ENCODE measurements at places on chromosomes 6 and 20. TPM values are rescaled to one million over a fixed set of nuclear protein-coding genes. Genes with fewer than 3 reads are reported as not detected.

TRIM15 gene
- not detected for total RNA-seq

PROKR2 gene
- total RNA-seq = not detected

KIF6 gene
- 0.11 TPM for total RNA-seq

LY6G6C gene
- total RNA-seq = 0.42 TPM

HLA-DRB5 gene
- total RNA-seq = not detected

SAYSD1 gene
- 5.4 TPM for total RNA-seq

RAET1L gene
- not detected for total RNA-seq

CRISP2 gene
- total RNA-seq = not detected

ECT2L gene
- total RNA-seq = not detected

GHRH gene
- total RNA-seq = not detected

PRRC2A gene
- 94.8 TPM for total RNA-seq

ADGRF5 gene
- total RNA-seq = not detected

EXOC2 gene
- total RNA-seq = 8.8 TPM

FOXQ1 gene
- 4.8 TPM for total RNA-seq

FERMT1 gene
- 16.7 TPM for total RNA-seq

SMLR1 gene
- total RNA-seq = not detected

HLA-DQB2 gene
- not detected for total RNA-seq

PPDPF gene
- 326 TPM for total RNA-seq

PYGB gene
- total RNA-seq = 188 TPM

NKX2-4 gene
- not detected for total RNA-seq

LAMA5 gene
- 500 TPM for total RNA-seq

PRDM13 gene
- 0.45 TPM for total RNA-seq

C6orf15 gene
- not detected for total RNA-seq

MKKS gene
- 19.8 TPM for total RNA-seq

C6orf58 gene
- total RNA-seq = not detected

ZFP57 gene
- not detected for total RNA-seq

MYMX gene
- not detected for total RNA-seq

OPN5 gene
- total RNA-seq = not detected

SENP6 gene
- 30.9 TPM for total RNA-seq

SULF2 gene
- total RNA-seq = 21.7 TPM

ZBP1 gene
- total RNA-seq = not detected

WFDC2 gene
- not detected for total RNA-seq

DXO gene
- 11.7 TPM for total RNA-seq

RSPO3 gene
- total RNA-seq = 97.7 TPM

CCN2 gene
- 82.6 TPM for total RNA-seq

PI16 gene
- not detected for total RNA-seq

TTLL9 gene
- not detected for total RNA-seq

RFX6 gene
- total RNA-seq = not detected

TRIM40 gene
- not detected for total RNA-seq

SLC35F1 gene
- not detected for total RNA-seq

BPIFB4 gene
- not detected for total RNA-seq

RCAN2 gene
- total RNA-seq = not detected

TMX4 gene
- 9.5 TPM for total RNA-seq

COL20A1 gene
- total RNA-seq = 0.77 TPM

THBD gene
- 71.5 TPM for total RNA-seq

LPIN3 gene
- 11.0 TPM for total RNA-seq

C4A gene
- total RNA-seq = 1.5 TPM

TMEM14C gene
- 144 TPM for total RNA-seq

SNAP25 gene
- 20.3 TPM for total RNA-seq

GRIK2 gene
- total RNA-seq = 0.21 TPM

ARMH2 gene
- not detected for total RNA-seq

F13A1 gene
- not detected for total RNA-seq

CPXM1 gene
- not detected for total RNA-seq

CRIP3 gene
- total RNA-seq = not detected

ENPP3 gene
- total RNA-seq = not detected

ENTPD6 gene
- 175 TPM for total RNA-seq

TREM1 gene
- total RNA-seq = not detected

CTCFL gene
- total RNA-seq = not detected

All from A549 treated with ZK216348 at 1 μM for 4 hours (cell line).